Fibroblast of pulmonary artery (primary cell): ENCODE measurements at places on chromosomes 1 and 21.
A peak's percentile ranks its signal among the peaks of the same experiment; 100 is the strongest.

- DNase-seq, result no peak
Measured at GRCh38 chr1:53850082-53850673, 12.1 kb upstream of the NDC1 start.

- DNase-seq, result peak; percentile 36
Measured at GRCh38 chr1:38730511-38731397, 128.8 kb downstream of the RRAGC start.

DNA sequence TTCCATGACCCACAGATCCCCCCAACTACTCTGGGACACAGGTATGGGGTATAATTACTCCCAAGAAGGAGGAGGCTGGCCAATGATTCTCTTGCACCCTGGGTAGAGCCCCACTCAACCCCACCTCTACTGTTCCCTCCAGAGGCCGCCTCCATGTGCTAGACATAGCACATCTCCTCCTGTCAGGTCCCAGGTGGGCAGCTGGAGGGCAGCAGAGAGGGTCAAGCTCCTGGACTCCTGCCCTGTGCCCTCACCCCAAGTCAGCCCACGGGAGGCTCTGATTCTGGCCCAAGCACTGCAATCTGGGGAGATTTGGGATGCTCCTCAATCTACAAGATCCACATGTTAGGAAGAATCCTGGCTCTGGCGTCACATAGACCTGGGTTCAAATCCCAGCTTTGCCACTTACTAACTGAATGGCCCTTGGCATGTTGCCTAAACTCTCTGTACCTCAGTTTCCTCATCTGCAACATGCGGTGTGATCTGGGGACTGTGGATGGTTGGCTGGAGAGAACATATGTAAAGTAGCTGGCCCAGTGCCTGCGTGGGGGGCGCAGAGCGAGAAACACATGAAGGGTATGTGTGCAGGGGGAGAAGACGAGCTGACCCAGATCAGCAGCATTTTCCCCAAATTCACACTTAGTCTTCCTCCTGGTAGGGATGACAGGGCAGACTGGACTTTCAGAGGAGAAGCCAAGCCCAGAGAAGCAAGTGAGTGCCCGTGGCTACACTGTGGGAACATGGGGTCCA is 23.2 kb downstream of the TNNT2 start:
- DNase-seq, result no peak

GRCh38 chr1:109933856-109934711 is 23.4 kb downstream of the CSF1 start:
- peak; percentile 55 for DNase-seq

DNA sequence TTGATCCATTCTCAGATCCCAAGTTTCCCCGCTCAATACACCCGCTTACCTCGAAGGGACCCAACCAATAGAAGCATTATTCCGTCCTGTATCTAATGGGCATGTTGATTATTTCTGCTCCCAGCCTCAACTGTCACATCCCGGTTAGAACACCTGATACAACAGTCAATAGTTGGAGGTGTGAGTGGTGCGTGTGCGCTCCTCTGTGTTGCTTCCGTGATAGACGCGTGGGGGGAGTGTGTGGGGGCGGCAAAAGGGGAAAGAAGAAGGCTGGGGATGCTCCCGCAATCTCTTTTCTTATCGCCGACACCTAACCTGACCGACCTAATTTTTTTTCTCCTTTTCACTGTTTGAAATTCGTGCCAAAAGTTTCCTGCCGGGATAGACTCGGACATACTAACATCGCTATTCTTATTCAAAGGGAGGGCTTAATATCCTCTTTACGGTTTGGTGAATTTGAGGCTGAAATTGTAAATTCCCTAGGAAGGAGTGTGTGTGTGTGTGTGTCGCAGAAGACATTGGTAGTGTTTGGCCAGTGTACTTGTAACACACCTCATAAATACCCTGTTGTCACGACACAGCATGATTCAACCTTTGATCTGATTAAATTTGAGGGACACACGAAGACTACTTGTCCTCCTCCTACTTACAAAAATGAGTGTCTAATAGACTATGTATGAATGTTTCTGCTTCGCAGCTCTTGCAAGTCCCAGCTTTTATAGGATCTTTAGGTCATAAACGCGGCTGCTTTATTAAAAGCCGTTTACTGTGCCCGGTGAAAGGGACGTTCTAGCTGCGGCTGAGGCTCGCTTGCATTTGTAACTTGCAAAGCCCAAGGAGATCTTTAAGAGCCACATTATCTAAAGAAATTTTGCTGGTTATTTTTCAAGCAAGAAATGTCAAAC is 1.5 kb upstream of the PROX1 start:
- DNase-seq, result no peak

DNA sequence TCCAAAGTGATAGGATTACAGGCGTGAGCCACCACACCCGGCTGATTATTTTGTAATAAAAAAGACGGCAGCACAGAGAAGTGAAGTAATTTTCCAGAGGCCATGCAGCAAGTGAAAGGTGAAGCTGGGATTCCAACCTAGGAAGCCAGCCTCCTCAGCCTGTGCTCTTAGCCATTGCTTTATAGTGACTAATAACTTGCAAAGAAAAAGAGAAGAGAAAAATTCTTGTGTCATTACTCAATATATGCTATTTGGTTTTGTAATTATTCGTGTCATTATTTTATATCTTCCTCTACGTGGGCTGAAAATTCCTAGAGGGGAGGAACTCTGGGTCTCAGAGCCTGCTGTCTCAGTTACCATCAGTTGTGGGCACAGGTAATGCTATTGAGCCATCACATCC is 1.6 kb upstream of the IER5 start:
- DNase-seq, result peak; percentile 64

- no peak for DNase-seq
Measured at GRCh38 chr1:57594002-57594401, 170.1 kb upstream of the DAB1 start.

DNA sequence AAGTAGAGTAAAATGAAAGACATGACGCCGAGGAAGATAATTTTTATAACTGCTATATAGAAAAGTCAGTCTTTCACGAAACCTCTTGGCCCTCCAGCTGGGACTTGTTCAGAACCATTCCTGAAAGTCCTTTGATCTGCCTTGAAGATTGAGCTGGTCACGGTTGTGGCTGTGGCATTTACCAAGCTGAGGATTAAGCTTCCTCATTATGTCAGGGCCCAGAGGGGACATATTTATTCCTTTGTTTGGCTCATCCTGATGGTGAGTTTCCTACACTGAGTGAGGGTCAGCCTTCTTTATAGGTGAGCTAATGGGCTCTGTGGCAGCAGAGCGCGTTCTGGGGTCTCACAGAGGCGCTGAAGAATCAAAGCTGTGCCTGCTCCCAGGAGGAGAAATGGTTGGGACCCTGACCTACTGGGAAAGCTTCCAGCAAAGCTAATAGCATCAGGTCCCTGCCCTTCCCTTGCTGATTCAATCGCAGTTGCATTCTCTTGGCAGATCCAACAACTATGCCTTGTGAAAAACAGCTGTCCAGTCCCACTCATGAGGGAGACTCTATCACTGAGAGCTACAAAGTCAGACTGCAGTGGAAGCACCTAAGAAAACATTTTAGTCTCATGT is 43.2 kb upstream of the PBX1 start:
- peak; percentile 34 for DNase-seq

DNA sequence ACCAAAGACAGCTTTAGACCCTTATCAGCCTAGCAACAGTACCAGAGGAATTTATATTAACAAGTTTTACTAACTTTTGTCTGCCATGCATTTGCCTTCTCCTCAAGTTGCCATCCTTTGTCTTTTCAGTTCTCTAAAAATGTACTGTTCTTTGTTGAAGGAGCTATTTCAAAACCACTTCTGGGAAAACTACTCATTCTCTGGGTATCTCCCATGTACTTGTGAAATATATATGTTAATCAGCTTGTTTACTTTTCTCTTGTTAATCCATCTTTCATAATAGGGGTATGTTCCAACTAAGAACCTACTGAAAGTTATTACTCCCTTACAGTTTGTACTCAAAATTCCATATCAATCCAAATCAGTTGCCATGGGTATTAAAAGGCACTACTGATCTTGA is 16.3 kb downstream of the DPYD start:
- DNase-seq, result peak; percentile 86

GRCh38 chr1:30232288-30232899 is 491.0 kb downstream of the MATN1 start:
- DNase-seq, result no peak

DNA sequence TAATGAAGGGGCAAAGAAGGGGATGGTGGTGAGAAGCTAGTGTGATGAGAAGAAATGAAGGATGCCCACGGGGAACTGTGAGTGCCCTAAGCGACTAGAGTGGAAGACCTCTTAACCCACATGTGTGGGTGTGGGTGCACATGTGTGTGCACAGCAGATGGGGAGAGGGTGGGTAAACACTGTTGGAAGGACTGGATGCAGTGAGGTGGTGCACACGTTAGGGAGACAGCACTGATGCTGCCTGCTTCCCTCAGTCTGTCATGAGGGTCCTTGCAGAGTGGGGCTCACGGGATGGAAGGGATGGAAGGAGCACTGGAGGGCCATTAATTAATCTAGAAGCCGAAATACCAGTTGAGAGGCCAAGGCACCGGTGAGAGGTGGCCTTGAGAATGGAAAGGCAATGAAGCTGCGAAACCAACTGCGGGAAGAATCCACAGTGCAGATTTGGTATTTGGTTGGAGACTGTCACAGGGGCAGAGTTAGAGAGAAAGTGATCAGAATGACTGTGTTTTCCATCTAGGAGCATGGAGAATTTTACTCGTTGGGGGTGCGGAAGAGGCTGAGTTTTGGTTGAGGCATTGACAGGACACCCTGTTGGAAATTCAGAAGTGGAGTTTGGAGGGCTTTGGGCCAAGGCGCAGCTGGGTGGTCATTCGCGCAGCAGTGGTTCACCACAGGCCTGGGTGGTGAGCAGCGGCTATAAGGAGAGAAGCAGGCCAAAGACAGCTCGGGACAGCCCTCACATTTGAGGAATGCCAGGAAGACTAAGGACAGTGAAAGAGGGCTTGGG is 15.8 kb downstream of the RCSD1 start:
- DNase-seq, result no peak

- no peak for DNase-seq
Measured at GRCh38 chr21:46082963-46083790, 14.7 kb upstream of the COL6A2 start.

DNA sequence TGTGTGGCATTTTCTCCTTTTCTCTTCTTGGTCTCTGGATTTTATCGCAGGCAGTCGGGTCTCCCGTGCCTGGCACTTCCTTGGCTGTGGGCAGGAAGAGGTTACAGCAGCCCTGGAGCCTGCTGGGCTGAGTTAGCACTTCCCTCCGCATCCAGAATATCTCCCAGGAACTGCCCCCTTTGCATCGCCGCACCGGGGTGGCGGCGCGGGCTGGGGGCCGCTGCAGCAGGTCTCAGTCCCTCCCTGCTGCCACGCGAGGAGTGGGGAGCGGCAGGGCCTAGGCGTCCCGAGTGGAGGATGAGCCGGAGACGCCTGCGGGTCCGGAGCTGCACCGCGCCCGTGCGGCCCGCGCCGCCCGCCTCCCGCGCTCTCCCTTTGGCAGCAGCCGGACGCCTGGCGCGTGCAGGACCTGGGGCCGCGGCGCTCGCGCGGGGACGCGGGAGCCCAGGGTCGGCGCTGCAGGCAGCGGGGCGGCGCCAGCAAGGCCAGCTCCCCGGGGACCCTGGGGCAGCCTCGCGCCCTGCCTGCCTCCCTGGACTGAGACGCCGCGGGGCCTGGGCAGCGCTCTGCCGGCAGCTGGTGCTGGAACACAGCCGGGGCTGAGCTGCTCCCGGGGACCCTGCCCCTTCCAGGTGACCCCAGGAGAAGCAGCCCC is 192.8 kb downstream of the PRDM2 start:
- DNase-seq, result no peak

DNA sequence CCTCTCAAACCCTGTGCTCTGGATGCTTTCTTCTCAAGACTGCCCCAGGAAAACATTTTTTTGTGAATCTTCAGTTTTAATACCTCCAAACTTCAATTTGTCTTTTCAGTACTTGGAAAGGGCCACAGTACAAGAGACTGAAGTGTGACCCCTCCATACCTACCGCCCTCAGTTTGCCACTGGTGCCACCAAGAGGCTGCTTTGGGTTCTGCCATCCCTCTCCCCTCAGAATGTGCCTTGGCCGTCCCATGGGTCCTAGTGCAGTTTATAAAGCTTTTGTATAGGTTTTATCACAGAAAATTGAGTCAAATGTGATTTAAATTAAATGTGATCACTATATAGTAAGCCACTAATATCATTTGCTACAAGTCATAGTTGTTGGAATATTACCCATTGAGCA is 60.8 kb upstream of the PGD start:
- DNase-seq, result peak; percentile 60

- no peak for DNase-seq
Measured at GRCh38 chr1:180837020-180837419, 75.7 kb upstream of the KIAA1614 start.

DNA sequence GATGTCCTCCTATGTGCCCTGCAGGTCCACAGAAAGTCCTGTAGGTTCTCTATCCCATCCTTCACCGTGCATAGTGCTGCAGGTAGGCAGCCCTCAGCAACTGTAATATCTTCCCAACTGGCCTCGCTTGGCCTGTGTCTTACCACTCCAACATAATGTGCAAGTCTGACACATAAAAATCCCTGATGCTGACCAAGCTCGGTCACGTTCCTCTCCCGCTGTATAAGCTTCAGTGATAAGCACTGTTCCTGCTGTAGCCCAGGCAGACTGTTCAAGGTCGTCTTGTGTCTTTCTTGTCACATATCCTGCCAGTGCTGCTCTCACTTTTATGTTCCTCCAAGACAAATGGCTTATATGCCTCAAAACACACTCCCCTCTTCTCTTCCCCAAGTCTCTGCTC is 19.4 kb upstream of the KCNE1 start:
- no peak for DNase-seq

DNA sequence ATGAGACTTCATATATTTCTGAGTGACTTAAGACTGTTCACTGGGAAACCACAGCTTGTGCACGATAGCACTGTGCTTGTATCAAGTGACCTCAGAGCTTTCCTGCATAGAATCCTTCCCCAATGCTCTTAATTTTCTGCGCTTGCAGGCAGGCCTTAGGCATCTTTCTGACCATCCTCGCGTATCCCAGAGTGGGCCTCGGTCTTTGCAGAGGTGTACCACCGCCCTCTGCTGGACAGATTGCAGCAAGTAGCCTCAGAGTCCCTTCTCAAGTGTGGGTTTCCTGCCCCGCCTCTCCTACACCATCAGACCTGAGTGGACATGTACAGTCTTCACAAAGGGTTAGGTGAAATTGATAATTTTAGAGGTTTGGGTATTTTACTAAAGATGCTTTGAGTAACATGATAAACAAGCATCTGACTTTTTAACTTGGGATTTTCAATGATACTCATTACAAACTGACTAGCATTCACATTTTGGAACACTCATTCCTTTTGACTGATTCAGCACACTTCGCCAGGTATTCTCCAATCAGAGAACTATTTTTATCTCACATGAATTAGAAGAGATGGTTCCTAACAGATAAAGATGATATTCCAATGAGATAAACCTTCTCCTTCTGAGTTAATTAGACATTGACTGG is 246.5 kb upstream of the USP25 start:
- DNase-seq, result peak; percentile 95

GRCh38 chr1:235999259-235999925 is 65.5 kb downstream of the NID1 start:
- DNase-seq, result peak; percentile 96

DNA sequence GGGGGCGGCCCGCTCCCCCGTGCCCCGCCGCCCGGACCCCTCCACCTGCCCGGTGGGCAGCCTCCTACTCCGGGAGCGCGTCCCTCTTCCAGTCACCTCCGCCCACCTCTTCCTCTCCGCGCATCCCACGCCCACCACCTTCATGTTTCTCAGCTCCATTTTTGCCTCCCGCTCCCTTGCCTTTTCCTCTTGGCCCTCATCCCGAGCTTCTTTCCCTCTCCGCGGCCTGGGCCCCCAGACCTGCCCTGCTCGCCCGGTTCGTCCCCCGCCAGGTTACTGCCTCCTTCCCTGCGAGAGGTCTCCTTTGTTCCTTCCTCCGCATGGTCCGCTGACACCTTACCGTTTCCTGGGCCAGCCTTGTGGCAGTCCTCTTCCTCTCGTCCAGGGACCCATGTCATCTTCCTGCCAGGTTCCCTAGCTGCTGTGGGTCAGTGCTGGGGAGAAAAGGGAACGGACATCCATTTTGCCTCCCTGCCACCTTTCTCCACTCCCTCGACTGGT is 563 bp downstream of the QSOX1 start:
- no peak for DNase-seq
